Activated T-helper 1 cell treated with anti-CD3 and anti-CD28 coated beads, Interleukin-2, amount 50 U/mL, for 16 hours (primary cell): ENCODE measurements at places on chromosomes 11 and 22.
A peak's percentile ranks its signal among the peaks of the same experiment; 100 is the strongest.

DNA sequence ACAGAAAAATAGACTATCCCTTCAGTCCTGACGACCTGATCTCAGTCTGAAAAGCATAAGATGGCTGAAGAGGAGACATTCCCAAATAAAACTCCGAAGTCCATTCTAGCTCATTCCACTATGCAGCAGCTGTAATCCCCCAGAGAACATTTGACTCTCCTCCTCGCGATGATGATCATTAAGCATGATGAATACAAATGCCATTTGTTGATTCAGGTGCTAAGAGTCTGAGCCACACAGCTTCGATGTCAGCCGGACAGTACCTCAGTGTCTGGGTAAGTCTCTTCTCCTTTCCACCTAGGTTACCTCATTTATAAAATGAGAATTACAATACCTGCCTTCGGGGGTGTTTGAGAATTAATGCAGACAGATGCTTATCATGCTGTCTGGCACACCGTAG is 94.8 kb downstream of the TENM4 start:
- DNase-seq = no peak

- DNase-seq = no peak
Observed at GRCh38 chr22:21959274-21960074, 6.8 kb upstream of the PPM1F start.

DNA sequence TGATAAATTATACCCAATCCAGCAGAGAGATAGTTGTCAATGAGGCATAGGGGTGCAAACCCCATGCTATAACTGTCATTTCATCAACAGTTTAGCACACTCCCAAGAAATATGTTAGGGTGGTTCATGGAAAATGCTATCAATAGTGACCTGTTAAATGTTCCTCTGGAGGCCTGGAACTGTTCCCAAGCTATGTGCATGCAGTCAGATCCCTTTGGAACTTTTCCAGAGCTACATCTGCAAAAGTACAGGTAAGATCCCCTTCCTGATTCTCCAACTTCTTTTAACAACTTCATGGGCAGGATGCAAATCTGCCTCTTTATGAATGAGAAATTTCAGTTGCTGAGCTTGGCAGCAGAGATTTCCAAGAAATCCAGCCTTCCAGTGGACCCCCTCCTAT is 27.2 kb downstream of the ABTB2 start:
- no peak for DNase-seq

DNA sequence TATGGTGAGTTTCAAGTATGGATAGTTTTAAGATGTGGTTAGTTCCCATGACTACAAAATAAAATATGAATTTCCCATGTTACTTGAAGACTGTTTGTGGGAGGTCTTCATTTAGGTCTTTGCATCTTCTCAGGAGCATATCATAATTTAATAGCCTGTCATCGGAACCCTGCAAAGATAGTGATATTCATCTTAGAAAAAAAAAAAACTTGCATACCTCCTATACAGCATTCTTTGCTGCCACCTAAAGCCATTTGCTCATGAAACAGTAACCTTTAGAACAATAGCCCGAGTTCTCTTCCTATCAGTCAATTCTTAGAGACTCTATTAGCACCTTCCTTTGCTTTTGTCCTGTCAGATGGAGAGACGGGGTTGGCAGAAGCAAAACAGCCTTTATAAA is 75.3 kb downstream of the ARFGAP2 start:
- no peak for DNase-seq

DNA sequence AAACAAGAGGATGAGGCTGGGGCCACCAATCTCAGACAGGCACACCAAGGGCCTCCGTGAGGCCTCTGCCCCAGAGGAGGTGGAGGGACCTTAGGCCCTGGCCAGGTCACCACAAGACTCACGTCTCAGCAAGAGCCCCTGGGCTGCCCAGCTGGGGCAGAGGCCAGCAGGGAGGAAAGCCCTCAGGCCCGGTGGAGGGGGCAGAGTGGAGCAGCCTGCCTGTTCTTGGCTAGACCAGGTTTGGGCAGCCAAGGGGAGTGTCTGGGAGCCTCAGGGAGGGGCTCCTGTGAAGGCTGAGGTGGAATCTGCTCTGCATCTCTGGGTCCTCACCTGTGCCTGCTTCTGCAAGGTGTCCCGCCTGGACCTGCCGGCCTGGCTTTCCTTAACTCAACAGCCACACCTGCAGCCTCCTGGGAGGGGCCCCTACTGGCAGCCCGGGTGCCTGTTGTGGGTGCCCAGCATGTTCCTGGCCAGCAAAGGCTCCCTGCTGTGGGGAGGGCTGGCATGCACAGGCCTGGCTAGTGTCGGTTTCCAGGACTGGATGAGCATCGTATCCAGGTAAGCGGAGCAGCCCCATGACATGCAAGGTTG is 11.9 kb downstream of the TTLL12 start:
- no peak for DNase-seq

- no peak for DNase-seq
Observed at GRCh38 chr11:72954860-72955259, 140.6 kb downstream of the ATG16L2 start.

- DNase-seq = no peak
Observed at GRCh38 chr11:92826136-92826535, 143.3 kb upstream of the MTNR1B start.

- peak; percentile 37 for DNase-seq
Observed at GRCh38 chr11:65553301-65554001, 4.7 kb downstream of the LTBP3 start.
